RPMI8226 (cell line): ENCODE measurements at places on chromosomes 2 and 18.

GRCh38 chr2:239734436-239735005, 290.6 kb downstream of the NDUFA10 start:
- DNase-seq = no peak

DNA sequence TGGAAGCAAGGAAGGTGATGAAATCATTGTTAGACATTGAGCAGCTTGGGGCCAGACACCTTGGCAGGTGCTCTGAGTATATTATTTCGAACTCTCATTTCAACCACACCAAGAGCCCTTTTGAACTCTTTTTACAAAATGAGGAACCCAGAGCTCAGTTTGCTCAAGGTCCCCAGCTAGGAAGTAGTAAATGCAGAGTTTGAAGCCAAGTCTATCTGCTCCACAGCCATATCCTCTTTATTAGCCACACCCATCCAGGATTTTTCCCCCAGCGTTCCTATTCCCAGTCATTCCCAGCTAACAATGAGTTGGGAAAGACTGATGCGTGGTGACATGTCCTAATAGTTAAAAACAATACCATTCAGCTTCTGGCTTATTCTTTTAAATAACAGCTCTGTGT, 40.2 kb downstream of the SEMA4F start:
- DNase-seq = no peak

DNA sequence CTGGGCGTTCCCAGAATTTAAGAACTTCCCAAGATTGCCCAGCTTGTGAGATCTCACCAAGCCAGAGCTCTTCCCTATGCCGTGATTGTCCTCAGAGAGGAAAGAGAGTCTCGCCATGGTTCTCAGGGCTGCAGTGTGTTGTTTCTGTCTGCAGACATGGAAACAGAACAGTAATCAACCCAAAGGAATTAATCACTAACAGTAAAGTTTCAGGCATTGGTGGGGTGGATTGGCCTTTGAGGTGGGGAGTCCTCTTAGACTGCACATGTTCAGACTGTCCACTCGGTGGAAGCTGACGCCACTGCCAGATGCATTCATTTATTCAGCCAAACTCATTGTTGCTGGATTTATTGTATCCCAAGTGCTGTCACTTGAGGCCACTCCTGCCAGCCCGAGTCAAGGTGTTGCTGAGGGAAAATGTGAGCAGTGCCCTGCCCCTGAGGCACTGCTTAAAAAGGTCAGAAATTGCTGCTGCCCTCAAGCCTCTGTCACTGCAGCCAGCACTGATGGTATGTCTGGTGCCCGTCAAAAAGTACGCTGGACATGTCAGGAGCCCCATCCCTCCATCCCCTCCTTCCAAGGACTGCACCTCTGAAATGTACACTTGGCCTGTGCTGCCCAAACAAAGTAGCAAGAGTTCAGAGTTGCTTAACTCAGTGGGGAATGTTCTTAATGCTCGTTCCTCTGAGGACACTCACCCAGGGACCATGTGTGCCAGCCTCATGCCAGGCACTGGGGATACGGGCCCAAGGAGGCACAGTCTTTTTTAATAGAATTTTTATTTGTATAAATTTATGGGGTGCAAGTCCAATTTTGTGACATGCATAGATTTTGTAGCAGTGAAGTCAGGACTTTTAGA, 201.0 kb downstream of the GLI2 start:
- no peak for DNase-seq

DNA sequence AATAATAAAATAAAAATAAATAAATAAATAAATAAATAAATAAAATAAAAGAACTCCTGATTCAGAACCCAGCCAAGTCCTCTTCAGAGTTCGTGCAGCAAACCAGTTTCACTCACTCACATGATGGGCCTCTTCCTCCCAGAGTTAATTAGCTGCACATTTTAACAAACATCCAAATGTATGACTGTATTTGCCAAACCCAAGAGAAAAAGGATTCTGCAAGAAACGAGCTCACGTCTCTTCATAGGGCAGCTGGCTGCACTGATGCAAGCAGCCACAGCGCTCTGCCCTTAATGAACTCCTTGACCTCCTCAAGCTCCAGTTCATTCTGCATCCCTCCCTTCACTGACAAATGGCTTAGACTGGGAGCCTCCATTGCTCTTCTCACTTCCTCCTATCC, 55.1 kb downstream of the MREG start:
- DNase-seq = no peak

DNA sequence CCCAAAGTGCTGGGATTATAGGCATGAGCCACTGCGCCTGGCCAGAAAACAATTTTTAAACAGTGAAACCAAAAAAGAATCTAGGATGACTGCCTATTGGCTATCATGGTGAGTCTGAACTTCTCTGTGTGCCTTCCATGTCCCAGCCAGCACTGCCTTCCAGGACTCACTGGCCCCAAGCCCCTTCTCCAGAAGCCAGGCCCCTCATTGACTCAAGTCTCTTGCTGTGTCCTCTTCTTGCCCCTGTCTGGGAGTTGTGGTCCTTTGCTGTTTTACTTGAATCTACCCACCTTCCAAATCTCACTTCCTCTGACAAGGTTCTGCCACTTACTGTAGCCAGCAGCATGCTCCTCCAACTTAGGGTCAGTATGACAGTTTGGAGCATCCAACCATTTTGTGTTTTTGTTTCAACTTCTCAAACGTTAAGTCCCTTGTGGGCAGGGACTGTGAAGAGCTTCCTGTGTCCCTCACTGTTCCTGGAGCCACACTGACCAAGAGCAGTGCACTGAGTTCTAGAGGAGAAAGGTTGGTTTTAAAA, 41.7 kb downstream of the ST3GAL5 start:
- DNase-seq = no peak

DNA sequence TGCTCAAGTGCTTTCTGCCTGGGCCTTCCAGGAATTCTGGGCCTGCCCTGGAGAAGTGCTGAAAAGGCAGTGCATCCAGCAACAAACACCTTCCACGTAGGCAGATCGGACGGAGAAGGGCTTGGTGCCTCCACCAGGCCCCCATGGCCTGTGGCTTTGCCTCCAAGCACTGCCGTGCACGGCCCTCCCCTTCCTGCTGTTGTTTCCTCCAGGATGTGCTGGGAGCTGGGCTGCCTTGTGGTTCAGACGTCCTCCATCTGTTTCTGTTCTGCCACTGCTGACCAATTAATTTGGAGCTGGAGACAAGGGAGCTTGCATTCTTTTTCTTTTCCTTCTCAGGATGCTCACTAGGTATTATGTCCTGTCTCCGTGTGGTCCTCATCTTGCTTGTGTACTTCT, 197.0 kb downstream of the HRH4 start:
- no peak for DNase-seq

DNA sequence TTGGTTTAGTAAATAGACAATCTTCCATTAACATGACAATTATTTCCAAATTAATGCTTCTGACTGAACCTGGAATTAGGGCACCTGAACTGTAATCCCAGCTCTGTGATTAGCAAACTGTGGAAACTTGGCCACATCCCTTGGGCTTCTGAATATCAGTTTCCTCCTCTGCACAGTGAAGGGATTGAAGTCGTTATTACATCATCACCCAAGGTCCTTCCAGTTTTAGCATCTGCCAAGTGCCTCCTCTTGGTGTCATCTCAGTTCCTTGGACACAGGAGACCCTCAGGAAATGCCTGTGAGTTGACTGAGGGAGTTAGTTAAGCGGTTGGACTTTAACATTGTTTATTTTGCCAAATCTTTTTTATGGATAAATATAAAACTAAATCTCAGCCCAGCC, 64.8 kb downstream of the MOGAT1 start:
- no peak for DNase-seq

DNA sequence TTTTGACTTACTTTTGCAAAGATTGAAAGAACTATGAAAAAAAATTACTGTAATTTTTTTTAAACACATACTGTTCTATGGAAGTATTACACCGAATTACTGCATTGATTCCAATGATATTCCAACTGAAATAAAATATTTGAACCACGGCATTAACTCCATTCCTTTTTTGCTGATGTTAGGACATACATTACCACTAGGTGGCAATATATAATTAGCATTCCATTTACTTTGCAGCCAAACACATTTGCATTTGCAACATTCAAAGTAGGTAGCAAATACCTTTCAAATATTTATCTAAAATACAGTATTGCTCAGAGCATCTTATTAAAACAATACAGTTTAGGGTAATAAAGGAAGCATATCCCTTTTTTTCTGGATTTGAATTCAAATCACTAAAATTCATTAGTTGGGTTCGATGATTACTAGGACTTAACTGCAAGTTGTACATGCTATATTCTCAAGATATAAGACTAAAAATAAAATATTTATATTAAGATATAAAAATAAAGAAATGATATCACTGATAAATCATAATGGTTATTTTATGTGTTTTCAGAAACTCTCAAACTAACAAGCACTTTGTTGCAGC, 31.3 kb downstream of the LANCL1 start:
- peak; percentile 16 for DNase-seq

DNA sequence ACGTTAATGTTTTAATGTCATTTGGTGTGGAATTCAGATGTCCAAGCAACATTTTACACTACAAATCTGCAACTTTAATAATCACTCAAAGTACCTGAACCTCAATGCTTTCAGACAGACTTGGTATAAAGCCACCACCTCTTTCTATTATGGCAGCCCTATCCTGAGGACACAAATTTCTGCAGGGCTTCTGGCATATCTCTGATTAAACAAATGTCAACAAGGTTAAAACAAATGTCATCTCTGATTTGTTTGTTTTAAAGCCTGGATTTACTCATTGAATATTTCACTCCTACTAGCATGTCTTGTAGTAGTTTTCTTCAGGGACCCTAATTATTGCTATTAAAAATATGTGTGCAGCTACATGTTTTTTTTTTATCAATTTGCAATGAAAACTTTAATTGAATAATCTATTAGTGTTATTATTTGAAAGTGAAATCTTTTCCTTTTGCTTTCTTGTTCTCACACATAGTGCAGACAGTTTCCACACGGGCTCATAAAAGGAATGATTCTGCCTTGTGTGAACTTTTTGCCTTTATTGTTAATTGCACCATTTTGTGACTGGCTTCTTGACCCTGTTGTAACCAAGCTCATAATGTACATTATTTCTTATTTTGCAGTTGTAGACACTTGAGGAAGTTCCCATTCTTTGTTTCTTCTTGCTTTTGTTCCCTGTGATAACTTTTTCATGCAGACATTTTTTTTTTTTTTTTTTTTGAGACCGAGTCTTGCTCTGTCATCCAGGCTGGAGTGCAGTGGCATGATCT, 30.1 kb downstream of the IL37 start:
- DNase-seq = no peak

GRCh38 chr18:59387687-59388565, 28.9 kb upstream of the LMAN1 start:
- DNase-seq = no peak

GRCh38 chr2:239359196-239359912, 41.5 kb downstream of the HDAC4 start:
- no peak for DNase-seq

- DNase-seq = no peak
Observed at GRCh38 chr2:143545059-143545948, 416.1 kb downstream of the ARHGAP15 start.

- DNase-seq = no peak
Observed at GRCh38 chr2:231386446-231386845, 9.1 kb upstream of the B3GNT7 start.

- DNase-seq = no peak
Observed at GRCh38 chr2:60806988-60807681, 51.1 kb downstream of the PAPOLG start.

DNA sequence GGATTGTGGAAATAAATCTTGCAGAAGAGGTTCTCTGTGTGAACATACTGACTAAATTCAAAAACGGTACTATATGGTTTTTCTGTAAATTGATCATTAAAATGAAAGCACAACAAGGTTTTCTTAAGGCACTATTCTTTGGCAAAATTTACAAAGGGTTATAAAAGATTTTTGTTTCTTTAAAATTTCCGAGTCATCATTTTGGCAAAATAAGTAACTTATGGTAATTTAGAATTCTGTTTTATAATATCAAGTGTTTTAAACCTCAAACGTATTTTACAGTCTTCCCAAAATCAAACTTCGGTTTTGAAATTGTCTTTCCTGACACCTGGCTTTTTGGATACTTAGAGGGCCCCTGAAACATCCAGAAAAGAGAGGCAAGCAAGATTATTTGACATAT, 101.9 kb upstream of the TFPI start:
- no peak for DNase-seq

DNA sequence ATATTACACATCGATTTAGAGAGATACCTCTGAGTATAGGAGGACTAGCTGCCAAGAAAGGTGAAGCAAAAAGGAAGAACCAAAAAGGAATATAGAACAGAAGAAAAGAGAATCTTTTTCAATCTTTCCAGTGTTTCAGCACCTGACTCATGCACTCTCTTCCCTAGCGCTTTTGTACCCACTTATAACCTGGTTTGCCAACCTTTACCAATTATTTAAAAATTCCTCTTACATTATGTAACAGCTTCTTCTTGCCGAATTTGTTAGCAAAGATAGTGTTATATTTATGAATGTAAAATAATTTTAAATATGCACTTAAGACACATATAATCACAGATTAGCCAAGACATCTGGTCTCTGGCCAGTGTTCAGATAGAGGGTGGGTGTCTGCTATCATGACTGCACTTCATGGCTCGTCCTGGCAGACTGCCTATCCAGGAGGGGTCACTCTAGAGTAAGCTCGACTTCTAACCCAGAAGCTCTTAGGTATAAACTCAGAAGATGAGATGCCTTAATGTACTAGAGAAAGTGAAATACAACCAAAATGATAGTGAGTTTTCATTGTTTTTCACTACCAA, 122.9 kb downstream of the ATAD2B start:
- DNase-seq = peak; percentile 35

DNA sequence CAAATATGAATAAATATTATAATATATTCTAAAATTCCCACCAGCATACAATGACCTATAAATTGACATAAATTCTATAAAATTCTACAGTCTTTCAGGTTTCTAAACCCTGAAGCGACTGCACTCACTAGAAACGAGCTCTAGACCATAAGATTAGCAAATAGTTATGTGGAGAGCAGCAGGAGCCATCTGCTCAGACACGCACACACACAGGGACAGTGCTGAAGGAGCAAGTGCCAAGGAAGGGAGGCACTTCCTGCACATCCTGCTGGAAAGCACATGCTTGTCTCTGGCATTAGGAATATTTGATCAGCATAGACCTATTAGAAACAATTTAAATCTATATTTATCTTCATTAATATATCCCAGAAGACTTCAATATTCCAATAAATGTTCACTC, 713.9 kb upstream of the CDH2 start:
- DNase-seq = no peak

DNA sequence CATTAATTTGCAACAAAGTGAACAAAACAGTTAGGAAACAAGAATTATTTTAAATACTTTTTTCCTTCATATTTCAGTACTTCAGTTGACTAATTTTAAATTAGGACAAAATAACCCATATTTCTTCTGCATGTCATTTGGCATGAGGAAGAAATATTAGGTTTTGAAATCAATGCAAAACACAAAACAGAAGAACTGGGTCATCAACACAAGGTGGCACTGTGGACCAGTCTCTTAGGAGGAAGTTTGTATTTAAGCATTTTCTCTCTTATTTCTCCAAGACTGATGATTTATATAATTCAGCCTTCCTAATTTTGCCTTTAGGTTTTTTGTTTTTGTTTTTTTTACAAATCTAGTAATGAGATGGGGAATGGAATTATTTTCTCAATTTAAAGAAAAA, 352.8 kb upstream of the KCNH7 start:
- peak; percentile 23 for DNase-seq
